A673 (cell line): ENCODE measurements at places on chromosomes 4 and X.

DNA sequence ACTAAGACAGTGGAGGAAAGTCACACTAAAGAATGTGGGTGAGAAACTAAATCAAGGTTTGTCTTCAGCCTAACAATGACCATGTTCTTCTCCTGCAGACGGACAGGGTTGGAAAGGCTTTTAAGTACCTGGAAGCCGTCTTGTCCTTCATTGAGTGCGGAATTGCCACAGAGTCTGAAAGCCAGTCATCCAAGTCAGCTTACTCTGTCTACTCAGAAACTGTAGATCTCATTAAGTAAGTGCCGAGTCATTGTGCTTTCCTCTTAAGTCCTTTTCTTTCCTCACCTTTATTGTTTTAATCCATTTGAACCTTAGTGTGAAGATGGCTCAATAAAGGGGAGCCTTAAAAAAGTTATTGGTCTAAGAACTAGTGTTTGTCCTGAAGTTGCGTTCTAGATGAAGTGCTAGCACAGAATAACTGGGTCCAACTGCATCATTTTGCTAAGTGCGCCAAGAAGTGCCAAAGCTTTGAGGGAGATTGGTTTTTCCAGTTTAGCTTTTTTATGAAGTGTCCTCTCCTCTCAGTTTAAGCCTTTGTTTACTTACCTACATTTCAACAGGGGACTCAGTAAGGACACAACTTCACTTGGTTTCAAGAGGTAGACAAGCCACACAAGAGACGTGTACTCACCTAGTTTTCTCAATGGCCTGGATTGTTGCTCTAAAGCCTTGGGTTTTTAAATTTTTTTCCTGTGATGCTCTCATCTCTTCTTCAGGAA, 89.3 kb downstream of the KLHL8 start:
- no peak for DNase-seq

GRCh38 chr4:132770776-132771175, 378.3 kb upstream of the PCDH10 start:
- DNase-seq: no peak

- peak; percentile 30 for DNase-seq
Measured at GRCh38 chrX:42714981-42715700, 62.8 kb downstream of the PPP1R2C start.

GRCh38 chr4:100340512-100341485, 150.5 kb upstream of the DDIT4L start:
- no peak for DNase-seq

- no peak for DNase-seq
Measured at GRCh38 chr4:26020881-26021280, 106.9 kb downstream of the SMIM20 start.

DNA sequence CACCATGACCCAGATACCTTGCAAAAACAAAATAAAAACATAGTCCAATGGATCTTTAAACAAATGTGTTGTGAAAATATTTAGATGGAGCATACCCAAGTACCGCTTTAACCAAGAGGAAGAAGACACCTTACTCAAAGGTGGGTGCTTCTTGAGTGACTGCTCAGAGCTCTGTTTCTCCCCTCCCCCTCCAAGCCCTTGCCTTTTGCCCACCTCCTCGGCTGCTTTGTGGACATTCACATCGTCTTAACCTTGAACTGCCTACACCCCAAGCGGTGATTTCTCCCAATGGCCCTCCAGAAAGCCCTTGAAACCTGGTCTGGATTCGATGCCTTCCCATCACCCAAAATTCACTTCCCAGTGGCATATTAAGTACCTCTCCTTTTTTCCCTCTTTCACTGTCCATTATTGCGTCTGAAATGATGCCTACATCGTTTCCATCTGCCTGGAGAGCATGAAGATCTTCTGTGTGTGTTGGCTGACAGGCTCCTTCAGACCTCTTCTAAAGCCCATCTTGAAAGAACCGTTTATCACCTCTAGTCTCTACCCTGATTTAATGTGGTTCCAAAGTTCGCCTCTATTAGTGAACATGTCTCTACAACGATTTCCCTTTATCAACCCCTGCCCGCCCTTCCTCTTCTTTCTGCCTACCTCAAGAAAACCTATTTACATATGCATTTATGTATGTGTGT, 968 bp downstream of the GPRIN3 start:
- DNase-seq: no peak

GRCh38 chr4:160510928-160511327, 1408.0 kb downstream of the RAPGEF2 start:
- no peak for DNase-seq

DNA sequence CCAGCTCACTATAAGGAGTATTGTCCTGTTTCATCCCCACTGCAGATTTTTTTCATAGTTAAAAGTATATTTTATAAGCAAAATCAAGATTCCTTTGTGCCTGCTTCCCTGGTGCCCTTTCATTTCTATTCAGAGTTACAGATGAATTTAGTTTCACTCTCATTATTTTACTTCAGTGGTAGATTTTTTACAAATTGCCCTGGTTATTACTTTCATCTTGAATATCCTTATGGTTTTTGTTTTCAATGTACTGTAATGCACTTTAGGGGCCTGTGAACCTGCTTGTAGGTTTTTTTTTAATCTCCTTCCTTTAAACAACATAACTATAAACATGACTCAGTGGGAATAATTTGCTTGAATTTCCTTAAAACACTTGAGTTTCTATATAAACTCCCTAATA, 126.8 kb downstream of the GPR143 start:
- DNase-seq: no peak

DNA sequence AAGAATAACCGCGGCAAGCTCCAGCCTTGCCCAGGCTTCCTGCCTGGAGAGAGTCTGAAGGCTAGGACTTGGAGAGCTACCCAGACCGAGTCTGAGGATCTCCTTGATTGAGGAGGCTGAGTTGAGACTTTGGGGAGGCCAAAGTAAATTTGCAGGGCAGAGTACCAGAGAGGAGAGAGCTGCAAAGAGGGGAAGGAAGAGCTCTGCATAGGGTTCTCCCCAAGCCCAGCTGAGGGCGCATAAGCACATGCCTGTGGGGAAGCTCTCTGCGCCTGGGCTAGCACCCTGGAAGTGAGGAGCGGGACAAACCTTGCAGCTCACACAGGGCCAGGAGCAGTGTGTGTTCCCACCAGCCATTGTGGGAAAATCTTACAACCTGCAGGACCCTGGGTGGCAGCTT, 56.1 kb downstream of the FAM193A start:
- no peak for DNase-seq

- no peak for DNase-seq
Measured at GRCh38 chr4:79492148-79492547, 84.1 kb upstream of the GK2 start.
